ENCODE measurements at places on chromosomes 6 and 20.
A peak's percentile ranks its signal among the peaks of the same experiment; 100 is the strongest.

DNA sequence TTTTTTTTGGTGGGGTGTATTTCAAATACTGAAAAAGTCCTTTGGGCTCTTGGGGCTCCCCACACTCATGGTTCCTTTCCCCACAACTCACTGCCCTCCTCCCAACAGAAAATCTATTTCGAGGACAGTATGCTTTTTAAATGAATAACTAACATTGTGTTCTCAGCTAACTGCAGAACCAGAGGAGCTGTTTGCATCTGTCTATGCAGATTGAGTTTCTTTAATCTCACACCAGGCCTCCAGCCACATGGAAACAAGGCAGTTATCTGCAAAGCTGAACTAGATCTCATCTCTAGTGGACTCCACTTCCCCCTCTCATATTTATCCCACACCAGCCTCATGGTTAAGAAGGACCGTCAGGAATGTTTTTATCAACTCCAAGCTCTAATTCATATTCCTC is 955.1 kb downstream of the KIF16B start:
- no peak for DNase-seq

- DNase-seq, result no peak
These were observed 82.2 kb downstream of the GRM4 start for GRCh38 chr6:34063651-34064050.

DNA sequence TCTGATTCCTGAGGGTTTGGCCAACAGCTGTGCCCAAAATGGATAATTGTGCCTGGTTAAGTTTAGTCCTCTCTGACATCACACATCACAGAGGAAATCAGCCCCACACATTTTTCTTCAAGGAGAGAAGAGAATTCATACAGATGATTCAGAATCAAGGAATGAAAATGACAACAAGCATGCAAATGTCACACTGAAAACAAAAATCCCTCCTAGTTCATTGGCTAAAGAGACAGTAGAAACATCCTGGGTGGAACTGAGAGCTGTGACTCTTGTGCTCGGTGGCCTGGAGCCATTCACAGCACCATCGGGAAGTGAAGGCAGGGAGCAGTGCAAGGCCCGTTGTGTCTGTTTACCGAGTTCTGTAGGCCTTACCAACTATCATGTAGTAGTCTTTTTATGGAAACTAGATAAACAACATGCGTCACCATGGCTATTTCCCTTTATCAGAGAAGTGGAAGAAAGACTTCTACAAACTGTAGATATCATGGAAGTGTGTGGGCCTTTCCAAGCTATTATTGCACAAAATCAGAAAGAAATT is 81.7 kb upstream of the TENT5A start:
- DNase-seq, result no peak

GRCh38 chr6:91626911-91627310 is 1040.0 kb upstream of the MAP3K7 start:
- no peak for DNase-seq

- DNase-seq, result no peak
These were observed 60.8 kb downstream of the CD24 start for GRCh38 chr6:106913676-106914280.

DNA sequence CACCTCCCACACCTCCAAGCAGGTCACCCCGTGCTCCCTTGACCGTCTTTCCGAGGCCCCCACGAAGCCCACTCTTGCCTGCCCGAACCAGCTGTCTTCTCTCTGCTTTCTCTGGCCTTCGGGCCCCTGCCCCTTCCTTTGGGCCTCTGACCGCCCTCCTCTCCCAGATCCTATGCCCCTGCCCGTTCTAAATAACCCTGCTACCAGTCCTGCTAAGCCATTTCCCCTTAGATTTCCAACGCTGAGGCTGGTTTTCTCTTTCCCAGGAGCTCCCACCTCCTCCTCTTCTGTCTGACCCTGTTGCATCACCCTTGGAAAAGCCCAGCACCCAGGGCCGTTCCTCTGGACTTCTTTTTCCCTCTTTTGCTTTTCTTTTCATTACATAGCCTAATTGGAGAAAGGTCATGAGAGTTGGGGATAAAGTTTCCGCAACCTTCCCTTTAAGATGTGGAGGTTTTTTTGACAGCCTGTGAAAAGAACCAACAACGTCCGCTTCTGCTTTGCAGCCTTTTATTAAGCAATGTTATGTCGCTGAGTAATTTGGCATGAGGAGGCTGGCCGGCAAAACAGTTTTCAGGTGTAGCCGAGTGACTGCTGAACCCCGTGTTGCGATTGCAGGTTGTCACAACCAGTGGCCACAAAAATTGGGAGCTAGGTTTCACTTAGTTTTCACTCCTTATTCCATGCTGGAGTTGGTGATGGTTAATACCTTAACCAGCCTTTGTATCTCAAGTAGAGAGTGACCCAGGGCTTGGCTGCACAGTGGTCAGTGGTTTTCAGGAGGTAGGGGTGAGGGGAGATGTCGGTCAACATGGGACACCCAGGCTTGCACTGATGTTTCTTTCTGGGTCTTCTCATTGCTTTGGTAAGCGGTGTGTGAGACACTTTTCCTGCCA is 970 bp downstream of the BLTP3A start:
- peak; percentile 79 for DNase-seq
